ENCODE measurements at places on chromosomes 2 and 18.

DNA sequence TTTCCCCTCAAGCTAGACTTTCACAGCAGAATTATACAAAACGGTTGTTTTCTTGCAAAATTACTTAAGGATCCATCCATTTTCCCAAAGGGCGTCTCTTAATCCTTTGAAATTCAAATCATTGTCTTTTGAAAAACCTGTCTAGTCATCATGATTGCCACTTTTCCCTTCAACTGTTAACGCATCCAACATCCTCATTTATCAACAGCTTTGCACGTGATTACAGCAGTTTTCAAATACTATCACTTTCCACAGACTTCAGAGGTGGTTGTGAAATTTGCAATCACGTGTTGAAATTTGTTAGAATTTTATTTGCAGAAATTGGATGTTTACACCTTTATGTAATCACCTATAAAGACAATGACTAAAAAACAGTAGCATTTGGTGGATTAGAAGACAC, 304.4 kb upstream of the SLC39A10 start:
- DNase-seq = no peak

DNA sequence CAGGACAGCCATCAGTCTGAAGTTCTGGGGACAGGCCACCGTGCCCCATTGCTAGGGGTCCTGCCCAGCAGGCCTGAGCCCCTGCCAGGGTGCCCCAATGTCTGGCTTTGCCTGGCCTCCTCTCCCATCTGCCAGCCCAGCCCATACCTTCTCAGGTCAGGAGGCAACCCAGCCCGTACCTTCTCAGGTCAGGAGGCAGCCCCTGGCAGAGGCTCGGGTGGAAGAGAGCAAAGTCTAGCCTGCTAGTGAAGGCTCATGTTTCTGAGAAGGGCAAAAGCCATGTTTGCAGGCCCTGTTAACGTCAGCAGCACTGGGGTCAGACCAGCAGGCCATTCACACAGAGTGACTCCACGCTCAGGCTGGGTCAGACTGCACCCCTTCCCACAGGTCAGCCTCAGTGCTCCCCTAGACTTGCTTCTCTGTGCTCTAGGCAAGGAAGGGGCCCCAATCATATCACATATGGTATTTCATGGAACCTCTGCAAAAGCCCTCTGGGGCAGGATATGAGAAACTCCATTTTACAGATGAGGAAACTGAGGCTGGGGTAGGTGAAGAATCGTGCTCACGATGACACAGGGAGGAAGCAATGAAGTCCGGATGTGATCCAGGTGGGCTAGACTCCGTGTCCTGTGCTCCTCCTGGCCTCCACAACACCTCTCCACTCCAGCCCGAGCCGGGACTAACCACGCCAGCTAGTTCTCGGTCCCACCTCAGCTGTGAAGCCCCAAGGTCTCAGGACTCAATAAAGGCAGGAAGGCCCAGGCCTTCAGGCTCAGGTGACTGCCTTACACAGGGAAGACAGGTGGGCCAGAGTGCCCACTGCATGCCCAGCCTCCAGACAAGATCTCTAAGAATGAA, 9.5 kb downstream of the SDC1 start:
- no peak for DNase-seq

DNA sequence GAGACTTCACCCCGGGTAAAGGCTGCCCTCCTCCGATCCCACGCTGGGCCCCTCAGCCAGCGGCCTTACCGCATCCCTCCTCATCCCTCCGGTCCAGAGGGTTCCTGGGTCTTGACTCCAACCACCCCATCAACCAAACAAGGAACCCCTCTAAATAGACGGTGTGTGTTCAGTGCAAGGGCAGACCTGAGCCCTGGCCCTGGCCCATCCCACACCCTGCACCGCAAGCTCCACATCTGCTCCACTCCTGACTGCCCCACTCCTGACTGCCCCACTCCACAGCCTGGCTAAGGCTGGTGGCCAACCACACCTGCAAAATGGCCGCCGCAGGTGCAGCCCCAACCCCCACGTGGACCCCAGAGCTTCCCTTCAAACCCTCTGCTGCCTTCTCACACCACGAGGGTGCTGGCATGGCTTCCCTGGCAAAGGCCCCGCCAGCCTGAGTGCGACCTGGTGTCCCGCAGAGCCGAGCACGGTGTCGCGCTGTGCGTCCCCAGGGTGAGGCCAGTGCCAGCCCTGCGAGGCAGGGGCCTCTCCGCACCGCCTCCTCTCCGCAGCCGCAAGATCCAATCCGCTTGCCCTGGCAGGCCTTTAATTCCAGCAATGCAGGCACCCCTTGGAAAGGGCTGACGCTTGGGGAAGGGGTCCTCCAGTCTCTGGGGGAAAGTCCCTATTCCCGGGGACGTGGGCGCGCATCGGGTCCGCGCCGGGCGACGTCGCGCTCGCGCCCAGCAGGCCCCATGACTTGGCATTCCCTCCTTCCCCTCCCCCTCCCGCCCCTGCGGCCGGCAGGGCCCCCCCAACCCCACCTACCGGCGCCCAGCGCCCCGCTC, 1.5 kb downstream of the KIF1A start:
- no peak for DNase-seq

- DNase-seq = no peak
Measured at GRCh38 chr2:201939453-201939941, 94.2 kb upstream of the FZD7 start.

DNA sequence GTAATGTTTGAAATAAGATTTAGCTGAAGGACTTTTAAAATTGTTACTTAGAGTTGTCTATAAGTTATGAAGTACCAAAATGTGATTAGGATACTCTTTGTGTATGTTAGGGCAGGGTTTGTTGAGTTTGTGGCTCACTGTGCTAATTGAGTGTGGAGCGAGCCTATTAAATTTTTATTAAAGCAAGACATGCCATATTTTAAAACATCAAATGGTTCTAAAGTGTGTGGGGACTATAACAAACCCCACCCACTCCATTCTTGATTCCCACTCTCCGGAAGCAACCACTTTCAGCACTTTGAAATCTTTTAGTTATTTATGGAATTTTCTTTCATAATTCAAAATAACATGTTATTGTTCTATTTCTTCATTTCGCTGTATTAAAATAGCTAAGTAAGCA, 1.8 kb downstream of the HNMT start:
- DNase-seq = no peak
